ENCODE measurements at places on chromosomes 6 and 20.

- DNase-seq: no peak
Observed at GRCh38 chr6:23620911-23621401, 505.1 kb upstream of the NRSN1 start.

GRCh38 chr6:122569230-122569771 is 40.9 kb upstream of the PKIB start:
- DNase-seq: no peak

DNA sequence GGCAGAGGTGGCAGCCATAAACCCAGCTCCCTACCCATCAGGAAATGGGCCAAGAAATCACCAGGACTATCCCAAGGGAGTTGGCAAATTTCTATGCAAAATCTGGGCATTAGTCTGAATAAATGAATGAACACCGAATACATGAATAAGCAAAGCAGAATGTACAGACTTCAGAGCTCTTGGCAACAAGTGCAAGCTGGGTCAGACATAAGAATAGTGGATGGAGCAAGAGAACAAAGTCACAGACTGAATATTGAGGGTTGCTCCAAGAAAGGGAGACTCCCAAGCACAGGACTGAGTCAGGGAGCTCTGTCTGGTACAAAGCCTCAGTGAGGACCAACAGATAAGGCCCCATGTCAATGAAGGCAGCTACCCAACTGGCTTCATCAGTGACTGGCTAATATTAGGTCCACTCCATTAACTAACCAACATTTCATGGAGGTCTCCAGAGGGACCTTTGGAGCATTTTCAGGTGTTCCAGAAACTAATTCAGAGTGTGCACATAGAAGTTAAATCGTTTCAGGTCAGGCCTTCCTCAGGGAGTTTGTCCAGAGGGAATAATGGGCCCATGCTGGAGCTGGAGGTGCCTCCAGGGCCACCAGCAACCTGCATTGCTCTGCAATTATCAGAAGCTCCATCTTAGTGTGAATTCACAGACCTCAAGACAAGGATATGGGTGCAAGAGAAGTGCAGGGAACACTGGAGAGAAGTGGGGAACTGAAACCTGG is 191.5 kb upstream of the RALGAPA2 start:
- no peak for DNase-seq

DNA sequence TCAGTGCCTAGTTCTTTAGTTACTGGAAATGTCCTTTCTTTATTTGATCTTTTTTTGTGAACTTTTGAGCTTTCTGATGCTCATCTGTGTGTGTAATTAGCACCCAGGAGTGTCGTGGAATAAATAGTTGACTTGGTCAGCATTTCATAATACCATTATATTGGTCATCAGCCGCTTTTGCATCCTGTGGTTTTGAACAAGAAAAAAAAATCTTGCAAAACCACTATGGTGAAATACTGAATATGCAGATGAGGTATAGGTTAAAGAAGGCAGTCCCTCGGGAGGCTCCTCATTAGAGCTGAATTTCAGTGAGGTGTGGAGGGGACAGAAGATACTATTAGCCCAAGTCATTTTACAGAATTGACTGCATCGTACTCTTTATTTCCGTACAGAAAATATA is 90.1 kb downstream of the FOXO3 start:
- DNase-seq: no peak
